ENCODE measurements at places on chromosomes 6 and 20.

DNA sequence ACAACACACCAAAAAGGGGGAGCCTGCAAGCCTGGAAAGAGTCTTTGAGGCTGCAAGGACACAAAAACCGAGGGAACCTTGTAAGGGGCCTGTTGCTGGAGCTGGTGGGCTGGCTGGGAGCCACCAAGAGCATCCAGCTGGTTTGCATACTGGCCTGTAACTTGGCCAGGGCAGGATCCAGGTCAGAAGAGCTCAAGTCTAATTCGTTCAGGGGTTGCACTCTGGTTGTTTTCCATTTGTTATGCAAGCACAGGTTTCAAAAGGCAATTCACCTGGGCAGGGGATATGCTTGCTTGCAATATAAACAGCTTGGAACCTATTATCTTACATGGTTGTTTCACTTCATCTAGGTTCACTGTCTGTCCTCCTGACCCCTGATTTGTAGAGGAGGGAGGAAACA, 98.3 kb upstream of the GCM1 start:
- no peak for DNase-seq

DNA sequence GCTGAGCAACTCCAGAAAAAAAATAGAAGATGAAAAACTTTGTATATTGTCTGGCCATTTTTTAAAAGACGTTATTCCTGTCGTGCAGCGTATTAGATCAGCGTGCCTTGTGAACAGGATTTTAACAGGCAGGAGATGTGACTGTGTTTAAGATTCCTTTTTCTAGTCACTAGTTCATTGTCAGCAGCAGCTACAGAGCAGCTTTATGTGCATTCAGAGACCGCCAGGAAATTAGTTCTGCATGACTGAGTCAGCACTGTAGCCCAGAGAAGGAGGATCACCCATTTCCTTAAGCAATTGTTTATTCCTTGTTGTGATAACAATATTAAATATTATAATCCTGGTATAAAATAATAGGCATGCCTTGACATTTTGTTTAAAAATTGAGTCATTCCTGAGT, 75.4 kb upstream of the ADGRB3 start:
- DNase-seq = no peak

- no peak for DNase-seq
Observed at GRCh38 chr20:17964073-17964472, 4.5 kb downstream of the SNX5 start.

DNA sequence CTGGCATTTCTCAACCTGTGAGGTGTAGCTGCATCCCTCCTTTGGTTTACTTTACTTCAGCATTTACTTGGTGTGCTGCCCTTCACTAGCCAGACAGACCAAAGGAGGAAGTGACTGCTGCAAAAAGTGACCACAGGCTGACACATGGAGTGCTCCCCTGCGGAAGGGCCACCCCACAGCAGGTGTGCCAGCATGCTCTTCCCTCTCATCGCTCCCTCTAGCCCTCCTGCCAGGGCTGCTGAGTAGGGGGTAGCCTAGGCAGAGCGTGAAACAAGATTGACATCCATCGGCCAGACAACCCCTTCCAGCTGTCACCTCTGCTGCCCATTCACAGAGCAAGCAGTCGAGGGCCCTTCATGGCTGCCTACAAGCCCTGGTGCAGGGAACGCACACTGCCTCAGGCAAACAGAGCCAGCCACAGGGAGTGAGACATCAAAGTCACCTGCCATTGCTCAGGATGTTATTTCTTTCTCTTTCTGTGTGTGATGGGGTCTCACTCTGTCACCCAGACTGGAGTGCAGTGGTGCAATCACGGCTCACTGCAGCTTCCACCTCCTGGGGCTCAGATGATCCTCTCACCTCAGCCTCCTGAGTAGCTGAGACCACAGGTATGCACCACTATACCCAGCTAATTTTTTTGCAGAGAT, 102.0 kb upstream of the RPS6KA2 start:
- DNase-seq = no peak

GRCh38 chr6:159929819-159930218, 39.0 kb downstream of the MAS1 start:
- no peak for DNase-seq

DNA sequence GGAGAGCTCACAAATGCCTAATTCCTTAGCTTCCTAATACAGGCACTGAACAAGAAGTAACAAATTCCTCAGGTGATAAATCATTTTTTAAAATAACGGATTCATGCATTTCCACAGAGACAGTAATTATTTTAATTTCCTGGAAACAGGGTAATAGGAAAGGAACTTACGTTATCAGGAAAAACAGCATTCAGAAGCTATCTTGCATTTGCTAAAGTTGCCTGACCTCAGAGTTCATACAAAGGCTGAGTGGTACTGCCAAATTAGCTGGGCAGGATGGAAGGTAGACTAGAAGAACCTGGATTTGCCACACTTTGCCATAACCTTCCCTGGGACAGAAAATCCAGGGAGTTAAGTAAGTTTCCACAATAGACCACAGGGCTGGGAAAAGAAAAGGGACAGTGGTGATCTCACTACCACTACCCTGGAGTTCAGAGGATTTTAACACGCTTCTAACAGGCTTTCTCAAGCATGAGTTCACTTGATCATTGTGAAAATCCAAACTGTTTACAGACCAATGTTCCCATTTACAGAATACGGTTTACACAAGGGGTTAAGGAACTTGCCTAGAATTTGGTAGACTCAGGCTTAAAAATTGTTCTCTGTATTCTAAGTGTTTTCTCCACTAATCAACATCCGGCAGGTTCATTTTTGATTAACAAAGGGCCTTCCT, 57.0 kb downstream of the KIF13A start:
- DNase-seq = no peak

- no peak for DNase-seq
Observed at GRCh38 chr20:10609276-10609675, 64.5 kb downstream of the JAG1 start.

GRCh38 chr20:8536262-8536618, 404.2 kb downstream of the PLCB1 start:
- DNase-seq = no peak

DNA sequence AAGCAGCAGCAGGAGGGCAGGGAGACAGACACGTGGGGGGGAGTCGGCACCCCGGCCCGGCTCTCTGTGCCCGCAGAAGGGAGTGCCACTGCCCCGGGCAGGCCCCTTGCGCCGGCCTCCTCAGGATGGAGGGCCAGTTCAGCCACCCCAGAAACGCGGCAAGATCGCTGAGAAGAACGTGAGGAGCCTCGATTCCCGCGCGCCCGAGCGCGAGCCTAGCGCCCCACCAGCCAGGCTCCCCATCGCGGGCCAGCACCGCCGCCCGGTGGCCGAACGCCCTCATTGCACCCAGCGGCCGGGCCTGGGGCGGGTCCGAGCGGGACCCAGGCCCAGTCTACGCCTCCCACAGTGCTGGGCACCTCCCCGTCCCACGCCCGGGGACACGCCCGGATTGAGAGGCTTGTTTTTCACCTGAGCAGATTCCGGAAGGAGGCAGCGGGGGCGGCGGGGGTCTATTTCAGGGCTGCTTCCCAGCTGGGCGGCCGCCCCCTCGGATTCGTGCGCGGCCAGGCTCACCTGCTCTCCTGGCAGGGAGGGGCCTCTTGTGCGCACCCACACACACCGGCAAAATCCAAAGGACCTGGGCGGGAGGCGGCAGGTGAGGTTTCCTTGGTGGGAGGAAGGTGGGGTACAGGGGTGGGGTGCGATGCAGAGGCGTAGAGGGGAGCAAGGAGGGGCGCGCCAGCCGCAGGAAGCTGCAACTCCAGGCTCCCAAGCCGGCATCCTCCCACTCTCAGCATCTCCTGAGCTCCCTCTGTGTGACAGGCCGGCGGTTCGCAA, 9.0 kb upstream of the GRM4 start:
- no peak for DNase-seq

- DNase-seq = no peak
Observed at GRCh38 chr6:16020259-16020658, 108.6 kb upstream of the MYLIP start.
